ENCODE measurements at places on chromosomes 11 and 22.

DNA sequence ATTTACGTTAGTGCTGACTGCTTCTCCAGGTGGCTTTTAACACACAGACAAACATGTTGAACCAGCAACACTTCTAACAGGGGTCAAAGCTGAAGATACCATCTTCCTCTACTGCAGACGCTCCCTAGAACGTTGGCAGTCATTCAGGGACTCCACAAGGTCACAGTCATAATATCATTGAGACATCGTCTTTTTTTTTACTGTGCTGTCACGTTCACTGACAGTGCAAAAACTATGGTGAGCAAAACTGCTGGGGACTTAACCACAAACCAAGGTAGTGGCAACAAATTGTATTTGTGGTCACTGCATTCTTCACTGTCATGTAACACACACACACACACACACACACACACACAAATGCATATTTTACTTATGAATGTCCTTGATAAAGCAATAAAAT is 244.9 kb downstream of the CASP12 start:
- no peak for DNase-seq

DNA sequence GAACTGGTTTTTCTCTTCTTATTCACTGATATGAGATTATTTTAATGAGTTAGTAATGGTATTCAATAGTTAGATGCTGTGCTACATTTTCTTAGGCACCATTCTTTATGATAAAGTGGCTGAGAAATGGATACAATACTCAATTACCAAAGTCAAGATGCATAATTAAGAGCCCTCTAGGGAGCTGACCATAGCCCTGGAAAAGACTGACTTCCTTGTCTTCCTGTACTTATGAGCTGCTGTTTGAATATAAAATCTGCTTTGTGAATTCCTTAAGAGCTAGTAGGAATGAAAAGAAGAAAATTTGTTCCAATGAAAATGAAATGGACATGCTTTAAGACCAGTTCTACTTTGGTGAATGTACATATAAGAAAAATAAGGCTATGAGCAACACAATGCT is 452.3 kb downstream of the KCNA4 start:
- no peak for DNase-seq

- no peak for DNase-seq
Observed at GRCh38 chr22:20383538-20383937, 10.4 kb upstream of the ZNF74 start.

DNA sequence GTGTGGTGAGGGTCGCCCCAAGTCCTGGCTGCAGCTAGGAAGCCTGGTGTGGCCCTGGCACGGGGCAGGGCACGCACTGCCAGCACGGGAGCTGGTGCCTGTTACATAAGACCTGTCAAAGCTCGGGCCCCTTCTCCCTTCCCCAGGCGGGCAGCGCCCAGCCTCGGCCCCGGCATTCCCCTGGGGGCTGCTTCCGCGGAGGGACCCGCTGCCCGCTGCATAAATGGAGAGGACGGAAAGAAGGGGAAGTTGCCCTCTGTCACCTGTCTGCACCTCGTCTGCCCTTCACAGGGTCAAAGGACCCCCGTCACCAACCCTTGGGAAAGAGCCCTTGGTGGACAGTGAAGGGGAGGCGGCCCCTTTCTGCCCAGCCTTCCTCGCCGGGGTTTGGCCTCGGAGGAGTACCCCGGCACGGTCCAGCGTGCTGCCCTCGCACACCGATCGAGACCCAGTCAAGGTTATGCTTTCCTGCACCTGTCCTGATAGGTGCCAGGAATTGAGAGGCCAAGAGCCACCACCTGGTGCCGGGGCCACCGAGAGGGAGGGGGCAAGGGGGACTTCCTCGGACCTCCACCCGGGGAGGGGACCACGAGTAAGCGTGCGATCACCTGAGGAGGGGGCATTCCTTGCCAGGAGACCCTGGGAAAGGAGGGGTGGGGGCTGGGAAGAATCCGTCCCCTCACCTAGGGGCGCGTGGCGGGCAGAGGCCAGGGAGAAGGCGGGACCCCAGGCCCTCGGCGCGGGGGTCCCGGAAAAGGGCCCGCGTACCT is 16.8 kb upstream of the MFRP start:
- no peak for DNase-seq

DNA sequence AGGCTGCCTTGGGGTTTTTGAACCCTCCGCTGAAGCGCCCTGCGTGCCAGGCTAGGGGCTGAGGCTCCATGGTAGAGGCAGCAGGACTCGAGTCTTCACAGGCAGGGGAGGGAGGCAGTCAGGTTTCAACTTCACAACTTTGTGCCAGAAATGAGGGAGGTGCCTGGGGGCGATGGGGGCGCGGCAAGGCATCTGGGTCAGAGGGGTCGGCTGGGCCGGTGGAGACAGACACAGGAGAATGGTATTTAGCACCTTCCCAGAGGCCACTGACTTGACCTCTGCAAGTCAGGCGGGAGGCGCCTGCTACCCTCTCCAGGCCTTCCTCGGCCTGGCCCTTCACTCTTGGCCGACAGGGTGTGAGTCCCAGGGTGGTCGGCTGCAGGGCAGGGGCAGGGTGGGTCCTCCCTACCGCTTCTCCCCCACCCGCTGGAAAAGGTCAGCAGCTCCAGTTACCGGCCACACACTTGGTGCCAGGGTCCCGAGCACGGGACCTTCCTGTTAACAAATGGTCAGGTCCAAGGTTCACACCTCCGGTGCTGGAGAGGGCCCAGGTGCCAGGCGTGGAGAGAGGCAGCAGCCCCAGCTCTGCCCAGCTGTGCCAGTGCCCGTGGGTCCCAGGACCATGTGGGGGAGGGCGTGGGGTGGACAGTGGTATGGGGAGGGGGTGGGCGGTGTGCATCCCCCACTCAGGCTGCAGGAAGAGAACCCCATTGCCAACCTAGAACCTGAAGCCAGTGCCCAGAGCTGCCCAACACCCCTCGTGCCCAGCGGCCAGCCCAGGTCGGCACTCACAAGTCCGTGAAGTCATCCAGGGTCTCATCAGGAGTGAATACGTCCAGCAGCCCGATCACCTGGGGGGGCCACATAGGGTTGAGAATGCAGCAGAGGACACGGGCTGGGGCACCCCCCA is 3.8 kb downstream of the MAPK12 start:
- no peak for DNase-seq

DNA sequence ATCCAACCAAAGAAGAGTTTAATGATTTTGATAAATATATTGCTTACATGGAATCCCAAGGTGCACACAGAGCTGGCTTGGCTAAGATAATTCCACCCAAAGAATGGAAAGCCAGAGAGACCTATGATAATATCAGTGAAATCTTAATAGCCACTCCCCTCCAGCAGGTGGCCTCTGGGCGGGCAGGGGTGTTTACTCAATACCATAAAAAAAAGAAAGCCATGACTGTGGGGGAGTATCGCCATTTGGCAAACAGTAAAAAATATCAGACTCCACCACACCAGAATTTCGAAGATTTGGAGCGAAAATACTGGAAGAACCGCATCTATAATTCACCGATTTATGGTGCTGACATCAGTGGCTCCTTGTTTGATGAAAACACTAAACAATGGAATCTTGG is 23.9 kb downstream of the KDM4D start:
- no peak for DNase-seq

DNA sequence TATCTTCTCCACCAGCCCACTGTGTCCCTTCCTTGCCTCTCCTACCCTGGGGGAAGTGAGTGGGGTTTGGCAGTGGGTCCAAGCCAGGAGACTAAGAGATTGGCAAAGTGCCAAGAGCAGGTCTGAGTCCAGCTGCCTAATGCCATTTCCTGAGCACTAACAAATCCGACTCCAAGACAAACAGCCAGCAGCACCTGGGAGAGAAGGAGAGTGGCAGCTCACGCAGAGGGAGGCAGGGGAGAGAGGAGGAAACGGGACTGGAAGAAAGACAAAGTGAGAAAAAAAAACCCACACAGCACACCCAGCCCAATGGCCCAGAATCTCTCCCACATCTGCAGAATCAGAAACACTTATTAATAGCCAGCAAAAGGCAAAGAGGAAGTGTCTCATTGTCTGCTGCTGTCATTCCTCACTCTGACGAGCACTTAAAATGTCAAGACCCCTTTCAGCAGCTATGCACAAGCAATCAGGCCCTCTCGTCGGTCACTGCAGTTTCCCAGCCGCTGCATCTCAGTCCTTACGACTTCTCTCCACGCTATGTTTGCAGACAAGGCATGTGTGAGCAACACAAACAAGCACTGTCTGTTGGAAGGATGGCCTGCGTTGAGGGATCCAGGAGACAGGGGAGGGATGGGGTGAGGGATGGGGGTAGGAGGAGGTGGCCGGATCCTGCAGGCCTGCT is 558.4 kb upstream of the CADM1 start:
- no peak for DNase-seq

DNA sequence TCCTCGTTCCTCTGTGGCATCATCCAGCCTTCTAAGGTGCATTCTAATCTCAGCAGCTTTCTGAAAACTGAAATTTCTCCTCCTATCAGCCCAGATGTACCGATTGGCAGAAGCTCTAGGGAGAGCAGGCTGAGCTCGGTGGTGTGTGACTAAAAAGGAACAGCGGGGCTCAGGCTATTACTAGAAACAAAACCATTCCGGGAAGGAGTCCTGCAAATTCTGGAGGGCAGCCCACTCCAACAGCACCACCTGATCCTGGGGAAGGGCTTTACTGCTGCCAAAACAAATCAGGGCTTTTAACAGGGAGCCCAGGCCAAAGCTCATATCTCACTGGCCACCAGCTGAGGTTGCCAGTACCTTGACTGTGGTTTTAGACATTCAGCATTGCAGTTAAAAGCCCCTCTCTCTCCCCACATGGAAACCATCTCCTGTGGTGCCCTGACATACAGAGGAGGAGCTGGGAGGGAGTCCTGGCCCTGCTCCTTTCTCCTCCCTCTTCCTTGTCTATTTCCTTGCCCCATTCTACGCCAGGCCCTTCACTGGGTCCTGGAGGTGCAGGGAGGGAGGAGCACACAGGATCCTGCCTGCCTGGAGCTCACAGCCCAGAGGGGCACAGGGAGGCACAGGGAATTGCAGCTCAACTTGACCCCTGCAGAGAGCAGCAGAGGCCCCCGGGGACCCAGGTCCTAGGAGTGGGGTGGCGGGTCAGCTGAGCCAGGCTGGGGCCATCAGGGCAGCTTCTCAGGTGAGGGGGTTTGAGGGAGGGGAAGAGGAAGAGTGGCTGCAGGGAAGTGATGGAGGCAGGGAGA is 889 bp downstream of the PLAAT4 start:
- no peak for DNase-seq

DNA sequence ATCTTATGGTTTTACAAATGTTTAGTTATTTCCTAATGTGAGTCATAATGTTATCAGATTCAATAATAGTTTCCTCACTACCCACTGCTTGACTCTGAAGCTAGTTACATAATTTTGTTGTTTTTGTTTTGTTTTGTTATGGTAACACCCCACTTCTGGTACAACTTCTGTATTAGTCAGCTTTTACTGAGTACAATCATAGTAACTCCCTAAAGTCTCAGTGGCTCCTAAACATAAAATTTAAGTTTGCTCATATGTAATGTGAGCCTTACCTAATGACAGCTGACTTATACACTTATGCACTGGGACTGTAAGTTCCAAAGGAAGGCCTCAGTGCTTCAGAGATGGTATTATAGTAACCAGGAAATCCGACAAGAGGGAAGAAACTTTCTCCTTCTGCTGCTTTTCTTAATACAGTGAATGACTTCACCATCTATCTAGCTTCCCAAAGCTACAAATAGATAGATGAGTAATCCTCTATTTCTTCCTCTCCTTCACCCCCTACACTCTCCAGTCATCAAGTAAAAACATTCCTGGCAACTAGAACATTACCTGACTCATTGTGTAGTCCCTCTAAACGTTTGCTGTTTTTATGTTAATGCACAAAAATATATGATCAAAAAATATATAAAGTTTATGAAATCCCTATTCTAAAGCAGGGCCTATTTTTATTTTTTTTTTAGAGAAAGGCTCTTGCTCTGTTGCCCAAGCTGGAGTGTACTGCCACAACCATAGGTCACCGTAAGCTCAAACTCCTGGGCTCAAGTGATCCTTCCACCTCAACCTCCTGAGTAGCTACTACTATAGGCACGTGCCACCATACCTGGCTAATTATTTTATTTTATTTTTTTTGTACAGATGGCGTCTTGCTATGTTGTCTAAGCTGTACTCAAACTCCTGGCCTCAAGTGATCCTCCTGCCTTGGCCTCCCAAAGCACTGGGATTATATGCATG is 563.0 kb downstream of the SOX6 start:
- no peak for DNase-seq

DNA sequence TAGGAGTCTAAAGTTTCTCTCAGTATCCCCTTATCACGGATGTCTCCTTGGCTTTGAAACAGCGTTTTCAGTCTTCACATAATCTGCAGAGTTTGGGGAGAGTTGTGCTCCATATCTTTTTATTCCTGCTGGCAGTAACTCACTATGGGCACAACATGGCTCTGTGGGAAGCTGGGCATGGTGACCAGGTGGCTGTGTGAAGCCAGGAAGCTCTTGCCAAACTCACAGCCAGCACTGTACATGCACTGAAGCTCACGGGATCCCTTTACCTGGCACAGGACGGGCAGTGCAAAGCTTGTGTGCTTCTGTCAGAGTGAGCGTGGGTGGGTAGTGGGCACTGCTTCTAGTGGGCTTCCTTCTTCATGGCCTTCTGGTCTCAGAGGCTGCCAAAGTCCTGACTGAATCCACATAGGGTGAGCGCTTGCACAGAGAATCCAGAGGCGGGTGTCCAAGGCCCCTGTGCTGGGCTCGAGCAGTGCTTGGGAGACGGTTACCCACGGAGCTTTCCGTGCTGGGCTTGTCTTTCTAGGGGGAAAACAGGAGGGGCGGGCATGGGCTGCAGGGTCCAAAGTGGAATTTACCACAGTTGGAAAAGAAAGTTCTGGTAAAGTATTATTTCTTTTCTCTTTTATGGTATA is 10.8 kb upstream of the KDM4E start:
- no peak for DNase-seq

DNA sequence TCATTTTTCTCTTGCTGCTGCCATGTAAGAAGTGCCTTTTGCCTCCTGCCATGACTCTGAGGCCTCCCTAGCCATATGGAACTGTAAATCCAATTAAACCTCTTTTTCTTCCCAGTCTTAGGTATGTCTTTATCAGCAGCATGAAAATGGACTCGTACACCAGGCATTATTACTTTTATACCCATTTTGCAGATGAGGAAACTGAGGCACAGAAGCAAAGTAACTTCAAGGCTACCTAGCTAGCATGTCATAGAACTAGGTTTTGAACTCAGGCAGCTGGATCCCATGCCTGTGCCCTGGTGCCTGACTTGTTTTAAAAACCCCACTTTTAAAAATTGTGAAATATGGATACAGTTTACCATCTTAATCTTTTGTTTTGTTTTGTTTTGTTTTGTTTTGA is 25.8 kb downstream of the KIAA1671 start:
- no peak for DNase-seq

- no peak for DNase-seq
Observed at GRCh38 chr11:43736502-43737200, 56.1 kb downstream of the HSD17B12 start.

DNA sequence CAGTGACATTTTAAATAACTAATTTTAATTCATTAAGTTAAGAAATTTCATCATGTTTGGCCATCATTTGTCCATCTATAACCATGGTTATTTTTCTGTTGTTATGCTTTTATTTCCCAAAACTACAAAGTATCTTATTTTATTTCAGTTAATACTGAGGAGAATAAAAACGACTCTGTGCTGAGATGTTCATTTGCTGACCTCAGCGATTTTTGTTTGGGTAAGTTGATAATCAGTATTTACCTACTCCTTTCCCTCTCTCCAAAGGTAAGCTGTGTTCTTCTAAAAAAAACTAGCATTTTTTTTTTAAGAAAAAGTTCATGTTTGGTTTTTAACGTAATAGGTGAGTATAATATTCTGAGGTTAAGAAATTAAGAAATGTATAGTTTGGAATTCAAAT is 111.7 kb downstream of the ANO3 start:
- DNase-seq: no peak

- DNase-seq: no peak
Observed at GRCh38 chr11:126139111-126140091, 72.0 kb downstream of the RPUSD4 start.

GRCh38 chr11:74255741-74256375 is 55.6 kb downstream of the P4HA3 start:
- no peak for DNase-seq
